ENCODE measurements at places on chromosomes 12 and 14.

DNA sequence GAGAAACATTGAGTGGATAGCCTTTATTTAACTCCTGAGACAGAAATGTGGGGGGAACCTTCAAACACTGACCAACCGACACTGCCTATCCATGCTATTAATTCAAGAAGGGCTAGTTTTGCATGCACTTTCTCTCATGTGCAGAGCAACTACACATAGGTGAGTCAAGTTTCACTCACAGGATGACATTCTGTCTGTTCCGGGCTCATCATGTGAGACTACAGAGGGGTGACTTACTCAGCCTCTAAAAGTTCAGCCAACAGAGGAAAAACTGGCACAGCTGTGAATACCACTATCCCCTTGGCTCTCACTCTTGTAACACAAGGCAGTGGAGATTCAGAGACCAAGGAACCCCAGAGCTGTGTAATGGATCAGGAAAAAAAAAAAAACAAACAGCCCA is 13.3 kb downstream of the BEST3 start:
- DNase-seq: peak; percentile 9

DNA sequence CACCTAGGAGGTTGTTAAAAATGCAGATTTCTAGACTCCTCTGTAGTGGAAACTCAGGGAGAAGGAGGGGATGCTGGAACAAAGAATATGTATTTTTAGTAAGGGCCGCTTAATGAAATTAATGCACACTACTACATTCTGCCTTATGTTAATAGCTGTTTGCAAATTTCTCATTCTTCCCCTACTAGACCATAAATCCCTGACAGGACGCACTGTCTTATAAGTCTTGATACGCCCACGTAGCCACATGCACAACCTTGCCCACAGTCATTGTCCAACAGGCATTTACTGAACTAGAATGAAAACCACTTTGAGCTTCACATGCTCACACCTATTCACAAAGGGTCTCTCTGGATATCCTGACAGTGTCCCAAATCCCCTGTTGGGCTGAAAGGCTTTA is 10.5 kb downstream of the KRT2 start:
- no peak for DNase-seq

DNA sequence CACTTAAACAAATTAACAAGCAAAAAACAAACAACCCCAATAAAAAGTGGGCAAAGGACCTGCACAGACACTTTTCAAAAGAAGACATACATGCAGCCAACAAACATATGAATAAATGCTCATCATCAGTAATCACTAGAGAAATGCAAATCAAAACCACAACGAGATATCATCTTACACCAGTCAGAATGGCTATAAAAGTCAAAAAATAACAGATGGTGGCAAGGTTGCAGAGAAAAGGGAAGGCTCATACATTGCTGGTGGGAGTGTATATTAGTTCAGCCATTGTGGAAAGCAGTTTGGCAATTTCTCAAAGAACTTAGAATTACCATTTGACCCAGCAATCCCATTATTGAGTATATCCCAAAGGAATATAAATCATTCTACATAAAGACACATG is 34.6 kb upstream of the NT5DC3 start:
- no peak for DNase-seq

- DNase-seq: no peak
These were observed 67.3 kb upstream of the TSPAN11 start for GRCh38 chr12:30859226-30859625.

DNA sequence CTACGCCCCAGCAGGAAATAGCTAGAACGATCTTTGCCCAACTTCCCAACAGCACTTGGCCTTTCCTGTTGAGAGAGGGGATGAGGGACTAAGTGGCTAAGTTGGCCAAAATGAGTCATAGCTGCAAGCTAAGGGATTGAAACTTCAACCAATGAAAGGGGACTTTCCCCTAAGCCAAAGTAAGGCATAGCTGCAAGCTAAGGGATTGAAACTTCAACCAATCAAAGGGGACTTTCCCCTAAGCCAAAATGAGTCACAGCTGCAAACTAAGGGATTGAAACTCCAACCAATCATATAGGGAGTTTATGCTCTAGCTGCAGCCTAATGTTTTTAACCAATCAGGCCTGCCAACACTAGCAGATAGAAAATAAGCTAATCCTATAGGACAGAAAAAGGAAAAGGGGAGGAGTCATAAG is 100.5 kb upstream of the SSTR1 start:
- no peak for DNase-seq

DNA sequence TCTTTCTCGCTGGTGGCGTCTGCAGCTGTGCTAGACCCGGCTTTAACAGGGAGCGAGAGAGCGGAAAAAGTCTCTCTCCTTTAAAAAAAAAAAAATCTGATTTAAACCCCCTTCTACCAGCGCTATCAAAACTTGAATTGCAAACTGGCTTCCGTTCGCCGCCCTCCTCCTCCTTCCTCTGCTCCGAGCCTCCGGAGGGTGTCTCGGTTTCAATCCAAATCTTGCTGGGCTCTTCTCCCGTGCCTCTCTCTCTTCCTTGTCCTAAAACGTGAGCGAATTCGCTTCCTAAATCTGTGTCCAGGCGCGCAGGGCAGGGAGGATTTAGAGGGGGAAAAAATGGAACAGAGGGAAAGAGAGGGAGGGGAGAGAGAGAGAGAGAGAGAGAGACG is 272 bp downstream of the TBX3 start:
- no peak for DNase-seq

GRCh38 chr12:22044391-22044790 is 1.6 kb upstream of the CMAS start:
- no peak for DNase-seq

DNA sequence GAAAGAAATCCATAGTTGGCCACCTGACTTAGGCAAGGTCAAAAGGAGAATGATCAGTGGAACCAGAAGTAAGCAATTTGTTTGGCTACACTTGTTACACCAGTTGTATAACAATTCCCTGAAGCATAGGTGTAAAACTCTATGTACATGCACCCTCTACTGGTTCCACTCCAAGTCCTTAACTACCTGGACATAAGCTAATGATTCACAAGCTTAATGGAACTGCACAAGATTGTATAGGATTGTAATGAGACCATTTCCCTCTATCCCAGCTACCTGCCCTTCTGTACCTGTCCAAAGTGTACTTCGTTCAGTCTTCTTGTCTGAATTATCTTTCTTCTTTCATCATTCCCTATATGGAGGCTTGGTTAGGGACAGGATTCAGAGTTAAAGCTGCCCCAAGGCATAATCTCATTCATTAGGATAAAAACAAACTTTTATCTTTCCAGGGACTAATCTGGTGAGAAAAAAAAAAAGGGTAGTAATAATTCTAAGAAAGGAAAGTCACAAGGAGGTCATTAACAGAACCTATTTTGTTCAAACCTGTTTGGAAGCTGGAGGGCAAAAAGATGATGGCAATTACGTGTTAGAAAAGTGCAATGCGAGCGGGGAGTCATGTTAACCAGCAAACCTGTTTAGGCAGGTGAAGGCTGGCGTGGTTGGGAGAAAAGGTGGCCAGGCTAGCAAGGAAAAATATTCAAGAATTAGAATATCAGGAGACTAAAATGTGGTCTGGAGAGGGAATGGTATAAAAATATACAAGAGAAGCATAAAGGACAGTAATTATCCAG is 2.8 kb upstream of the TMEM52B start:
- no peak for DNase-seq

All from C1 segment of cervical spinal cord (tissue), 14 donors.